ENCODE measurements at places on chromosomes 12 and 14.

DNA sequence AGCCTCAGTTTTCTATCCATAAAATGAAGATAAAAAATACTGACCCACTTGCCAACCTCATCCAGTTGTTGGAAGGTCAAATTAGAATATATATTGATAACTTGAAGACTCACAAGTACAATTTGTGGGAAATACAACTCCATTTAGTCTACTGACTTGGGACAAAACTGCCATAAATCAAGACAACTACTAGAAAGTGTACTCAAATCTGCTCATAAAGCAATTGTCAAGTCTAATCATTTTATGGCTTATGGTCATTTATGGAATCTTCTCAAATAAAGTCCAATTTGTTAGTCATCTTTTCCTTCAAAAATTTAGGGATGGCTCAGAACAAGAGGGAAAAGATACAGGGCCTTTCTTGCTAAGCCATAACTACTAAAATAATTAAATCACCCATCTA is 7.0 kb downstream of the BTG1 start:
- no peak for DNase-seq

DNA sequence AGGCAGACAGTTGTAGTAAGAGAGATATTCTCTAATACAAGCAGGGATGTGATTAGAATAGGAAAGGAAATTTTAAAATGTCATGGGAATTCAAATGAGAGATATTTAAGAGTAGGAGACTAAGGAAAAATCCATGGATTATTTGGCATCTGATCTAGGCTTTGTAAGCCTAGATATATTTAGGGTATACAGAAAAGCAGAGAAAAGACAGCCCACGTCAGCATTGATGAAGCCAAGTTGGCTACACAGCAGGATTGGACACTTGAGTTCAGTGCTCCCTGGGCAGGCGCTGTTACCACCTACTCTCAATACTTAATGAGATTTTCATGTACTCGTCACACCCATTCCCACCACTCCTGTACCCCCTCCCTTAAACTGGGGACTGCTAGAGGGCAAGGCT is 1.7 kb upstream of the KCNJ8 start:
- no peak for DNase-seq

DNA sequence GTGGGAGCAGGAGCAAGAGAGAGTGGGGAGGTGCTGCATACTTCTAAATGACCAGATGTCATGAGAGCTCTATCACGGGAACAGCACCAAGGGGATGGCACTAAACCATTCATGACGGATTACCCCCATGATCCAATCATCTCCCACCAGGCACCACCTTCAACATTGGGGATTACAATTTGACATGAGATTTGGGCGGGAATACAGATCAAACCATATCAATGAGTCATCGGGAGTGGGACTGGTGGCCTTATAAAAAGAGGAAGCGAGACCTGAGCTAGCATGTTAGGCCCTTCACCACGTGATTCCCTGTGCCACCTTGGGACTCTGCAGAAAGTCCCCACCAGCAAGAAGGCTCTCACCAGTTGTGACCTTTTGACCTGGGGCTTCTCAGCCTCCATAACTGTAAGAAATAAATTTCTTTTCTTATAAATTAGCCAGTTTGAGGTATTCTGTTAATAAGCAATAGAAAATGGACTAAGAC is 28.7 kb downstream of the COX8C start:
- no peak for DNase-seq

DNA sequence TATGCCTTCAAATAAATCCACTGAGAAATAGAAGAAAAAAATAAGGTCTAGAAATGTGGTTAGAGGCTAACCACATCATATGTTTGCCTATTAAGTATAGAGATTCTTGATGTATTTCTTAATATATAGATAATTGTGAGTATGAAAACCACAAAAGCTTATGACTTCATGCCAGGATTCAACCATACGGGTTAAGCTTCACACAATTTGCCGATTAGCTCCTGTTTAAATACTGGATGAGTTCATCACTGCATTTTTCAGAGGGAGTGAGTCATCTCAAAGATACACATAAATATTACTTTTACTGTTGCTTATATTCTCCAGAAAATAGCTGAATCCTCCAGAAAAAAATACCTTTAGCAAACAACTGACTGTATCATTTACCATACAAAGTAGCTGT is 79.6 kb downstream of the RPL10L start:
- no peak for DNase-seq

DNA sequence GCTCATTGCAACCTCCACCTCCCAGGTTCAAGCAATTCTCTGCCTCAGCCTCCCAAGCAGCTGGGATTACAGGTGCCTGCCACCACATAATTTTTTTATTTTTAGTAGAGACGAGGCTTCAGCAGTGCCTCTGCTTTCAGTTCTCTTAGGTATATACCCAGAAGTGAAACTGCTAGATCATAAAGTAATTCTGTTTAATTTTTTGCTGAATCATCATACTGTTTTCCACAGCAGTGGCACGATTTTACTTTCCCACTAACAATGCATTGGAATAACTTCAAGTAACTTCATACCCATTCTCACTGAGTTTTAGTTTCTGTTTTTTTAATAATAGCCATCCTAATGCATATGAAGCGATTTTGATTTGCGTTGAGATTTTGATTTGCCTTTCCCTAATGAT is 148.0 kb upstream of the G2E3 start:
- no peak for DNase-seq

DNA sequence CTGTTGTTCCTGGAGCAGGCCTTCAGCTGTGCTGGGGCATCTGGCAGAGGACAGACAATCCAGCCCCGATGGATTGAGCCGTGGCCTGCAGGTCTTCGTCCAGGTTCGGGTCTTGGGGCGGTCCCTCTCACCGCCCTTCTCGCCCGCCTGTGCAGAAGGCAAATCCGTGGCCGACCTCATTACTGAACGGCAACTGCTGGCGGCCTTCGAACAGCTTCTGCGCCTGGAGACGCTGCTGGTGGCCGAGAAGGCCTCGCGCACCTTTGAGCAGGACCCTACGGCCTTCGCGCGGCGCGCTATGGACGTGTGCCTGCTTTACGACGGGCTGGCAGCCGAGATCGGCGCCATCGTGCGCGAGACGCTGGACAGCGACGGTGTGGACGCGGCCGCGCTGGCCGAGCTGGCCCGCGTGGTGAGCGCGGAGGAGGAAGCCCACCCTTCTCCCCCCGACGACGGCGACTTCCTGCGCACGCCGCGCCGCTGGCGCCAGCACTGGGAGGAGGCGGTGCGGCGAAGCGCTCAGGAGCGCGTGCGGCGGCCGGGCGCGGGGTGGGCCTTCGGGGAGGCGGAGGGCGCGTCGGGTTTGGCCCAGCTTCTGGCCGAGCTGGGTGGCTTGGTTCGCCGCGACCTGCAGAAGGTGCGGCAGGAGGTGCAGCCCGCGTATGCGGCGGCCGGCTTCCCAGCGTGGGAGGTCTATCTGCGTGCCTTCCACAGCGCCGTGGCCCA is 7.6 kb downstream of the EXOC3L4 start:
- no peak for DNase-seq

GRCh38 chr14:61281186-61281947 is at the start of gene TMEM30B:
TMEM30B (minus strand) TSS chr14:61281338; CDS start chr14:61281147, 191 bp downstream.
- DNase-seq, result peak; percentile 32

DNA sequence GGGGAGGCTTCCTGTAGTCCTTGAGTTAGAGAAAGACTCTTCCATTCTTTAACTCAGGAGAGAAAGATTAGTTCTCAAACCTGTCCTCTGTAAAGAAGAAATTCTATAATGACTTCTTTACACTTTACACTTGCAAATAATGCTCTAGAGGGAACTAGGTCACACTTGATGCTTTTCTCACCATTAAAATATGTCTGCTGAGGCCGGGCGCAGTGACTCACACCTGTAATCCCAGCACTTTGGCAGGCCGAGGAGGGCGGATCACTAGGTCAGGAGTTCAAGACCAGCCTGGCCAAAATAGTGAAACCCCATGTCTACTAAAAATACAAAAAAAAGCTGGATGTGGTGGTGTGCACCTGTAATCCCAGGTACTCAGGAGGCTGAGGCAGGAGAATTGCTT is 6.3 kb downstream of the NTN4 start:
- no peak for DNase-seq
